ENCODE measurements at places on chromosomes 3 and 15. TPM values are rescaled to one million over a fixed set of nuclear protein-coding genes. Genes with fewer than 3 reads are reported as not detected.

The EIF3J gene
- 66.7 TPM for total RNA-seq

The SOX2 gene
- total RNA-seq, result not detected

- no peak for DNase-seq
Measured at GRCh38 chr3:13716540-13717221, 163.2 kb downstream of the WNT7A start.

GRCh38 chr3:236881-237280, 40.3 kb downstream of the CHL1 start:
- DNase-seq, result no peak

GRCh38 chr3:53354945-53355498, 7.7 kb upstream of the DCP1A start:
- DNase-seq, result no peak

All from B cell (primary cell).